GM23248 (cell line): ENCODE measurements at places on chromosomes 12 and 14.

DNA sequence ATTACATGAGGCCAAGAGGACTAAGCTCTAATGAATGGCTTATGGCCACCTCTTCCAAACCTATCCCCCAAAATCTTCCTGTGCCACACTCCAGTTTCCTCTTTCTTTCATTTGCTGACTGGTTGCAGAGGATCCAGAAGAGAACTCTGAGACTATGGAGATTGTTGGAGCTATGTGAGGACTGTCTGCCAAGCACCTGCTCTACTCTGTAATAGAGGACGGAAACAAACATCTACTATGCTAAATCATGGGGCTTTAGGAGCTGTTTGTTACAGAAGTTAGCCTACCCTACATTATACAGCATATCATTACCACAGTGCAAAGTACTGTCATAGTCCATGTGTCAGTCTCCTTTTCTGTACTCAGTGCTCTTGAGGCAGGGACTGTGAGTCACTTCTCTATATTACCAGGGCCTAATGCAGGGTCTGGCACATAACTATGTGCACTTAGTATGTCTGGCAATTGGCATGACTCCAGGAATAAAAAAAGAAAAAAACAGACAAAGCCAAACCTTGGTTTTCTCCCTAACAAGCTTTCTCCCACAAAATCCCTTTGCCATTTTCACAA lies 95.1 kb downstream of the RPAP3 start:
- DNase-seq, result no peak

- peak; percentile 10 for DNase-seq
These were observed 26.5 kb downstream of the MANSC1 start for GRCh38 chr12:12323591-12323990.

DNA sequence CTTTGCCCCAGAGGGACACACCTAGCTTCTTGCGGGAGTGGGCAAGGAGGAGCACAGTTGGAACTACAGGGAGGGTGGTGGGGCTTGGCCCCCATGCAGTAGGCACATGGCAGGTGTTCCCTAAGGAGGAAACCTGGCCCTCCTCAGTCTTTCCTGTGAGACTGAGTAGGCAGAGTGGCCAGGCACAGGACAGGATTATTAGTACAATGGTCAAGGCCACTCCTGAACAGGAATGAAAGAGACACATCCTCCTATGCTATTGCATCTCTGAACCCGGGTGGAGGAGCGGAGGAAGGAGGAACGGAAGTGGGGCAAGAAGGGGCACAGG lies 846 bp downstream of the MYO1A start:
- no peak for DNase-seq

DNA sequence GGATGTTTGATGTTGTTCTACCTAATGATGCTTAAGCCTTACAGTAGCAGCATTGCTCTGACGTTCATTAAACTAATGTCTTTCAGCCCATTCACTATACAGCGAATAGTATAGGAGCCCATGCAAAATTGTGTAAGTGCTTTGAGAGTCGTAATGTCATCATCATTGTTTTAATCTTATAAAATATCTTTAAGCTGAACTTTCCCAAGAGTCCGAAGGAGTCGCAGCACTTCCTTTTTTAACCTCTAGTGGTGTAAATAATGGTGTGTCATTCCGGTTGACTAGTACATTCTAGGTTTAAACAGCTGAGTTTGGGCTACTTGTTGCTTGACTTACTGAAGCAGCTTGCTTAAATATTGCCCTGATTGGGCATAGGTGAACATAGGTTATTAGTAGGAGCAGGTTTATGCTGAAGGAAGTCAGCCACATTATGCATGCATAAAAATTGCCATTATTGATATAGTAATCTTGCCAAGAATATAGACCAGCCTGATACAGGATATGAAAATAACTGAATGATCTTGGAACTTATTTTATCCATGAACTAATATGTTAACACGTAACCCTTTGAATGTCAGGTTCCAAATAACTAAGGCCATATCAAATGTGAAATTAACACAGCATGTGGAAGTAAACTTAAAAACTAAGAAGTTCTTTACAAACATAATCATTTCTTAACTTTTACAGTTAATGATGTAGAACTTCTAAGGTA lies 2.6 kb downstream of the WNK1 start:
- DNase-seq, result peak; percentile 93

- no peak for DNase-seq
These were observed 76.7 kb downstream of the SCAF11 start for GRCh38 chr12:45913631-45914030.

DNA sequence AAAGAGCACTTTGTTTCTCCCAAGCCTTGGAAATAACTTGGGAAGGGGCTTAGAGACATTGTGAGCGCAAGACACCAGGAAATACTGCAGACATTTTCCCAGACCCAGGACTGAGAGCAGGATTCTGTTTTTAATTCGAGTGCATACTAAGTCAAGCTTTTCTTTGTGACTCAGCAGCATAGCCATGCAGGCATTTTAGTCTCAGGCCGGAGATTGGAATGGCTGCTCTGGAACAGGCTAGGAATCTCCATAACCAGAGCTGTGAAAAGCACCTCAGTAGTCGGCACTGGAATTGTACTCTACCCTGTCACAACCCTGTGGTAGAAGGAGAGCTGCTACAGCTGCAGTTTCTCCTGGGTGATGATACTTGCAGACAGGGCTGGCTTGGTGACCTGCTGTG lies 28.9 kb upstream of the GARIN6 start:
- peak; percentile 39 for DNase-seq

DNA sequence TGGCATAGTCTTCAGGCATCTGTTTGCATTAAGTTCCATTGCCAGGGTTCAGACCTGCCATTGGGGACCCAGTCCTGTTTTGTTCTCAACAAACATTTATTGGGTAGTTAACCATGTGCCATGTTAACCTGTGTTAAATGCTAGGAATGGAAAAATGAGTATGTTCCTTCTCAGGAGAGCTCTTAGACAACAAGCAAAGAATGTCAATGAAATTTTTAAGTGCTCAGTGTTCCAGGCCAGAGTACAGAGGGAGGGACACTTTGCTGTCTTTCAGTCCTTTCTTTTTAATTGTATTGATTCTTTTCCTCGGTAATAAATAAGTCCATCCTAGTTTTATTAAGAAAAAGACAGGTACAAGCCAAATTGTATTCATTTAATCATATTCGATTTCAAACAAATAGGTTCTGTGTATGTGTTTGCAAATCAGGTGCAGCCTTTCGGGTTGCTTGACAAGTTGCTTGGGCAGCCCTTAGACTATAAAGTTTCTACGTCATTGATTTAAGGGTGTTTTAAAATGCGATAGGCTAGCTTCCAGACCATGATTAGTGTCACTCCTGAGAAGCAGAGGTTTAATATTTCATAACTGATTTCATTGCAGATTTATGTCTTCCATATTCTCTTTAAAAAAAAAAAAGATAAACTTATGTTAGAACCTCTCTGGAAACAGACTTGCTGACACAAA lies 123.1 kb downstream of the DERA start:
- DNase-seq, result no peak

GRCh38 chr12:62466018-62466593 lies 520 bp upstream of the MON2 start:
- DNase-seq, result peak; percentile 76
